Renal pelvis (tissue), 12 donors: ENCODE measurements at places on chromosomes 2 and 18.
A peak's percentile ranks its signal among the peaks of the same experiment; 100 is the strongest.

DNA sequence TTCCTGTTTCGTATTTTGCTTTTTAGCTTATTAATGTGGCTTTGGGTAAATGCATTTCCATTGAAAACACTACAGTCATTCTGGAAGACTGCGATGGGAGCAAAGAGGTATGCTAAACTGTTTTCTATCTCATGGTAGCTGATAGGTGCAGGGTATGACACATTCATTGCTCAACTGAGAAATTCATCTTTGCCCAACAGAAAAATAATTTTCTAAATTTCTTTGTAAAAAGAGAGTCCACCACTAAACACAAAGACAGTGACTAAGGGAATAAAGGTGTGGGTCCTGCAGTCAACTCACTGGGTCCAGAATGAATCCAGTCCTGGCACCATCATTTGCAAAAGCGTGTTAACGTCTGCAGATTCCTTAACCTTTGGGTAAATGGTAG, 19.9 kb downstream of the ERMN start:
- no peak for DNase-seq

DNA sequence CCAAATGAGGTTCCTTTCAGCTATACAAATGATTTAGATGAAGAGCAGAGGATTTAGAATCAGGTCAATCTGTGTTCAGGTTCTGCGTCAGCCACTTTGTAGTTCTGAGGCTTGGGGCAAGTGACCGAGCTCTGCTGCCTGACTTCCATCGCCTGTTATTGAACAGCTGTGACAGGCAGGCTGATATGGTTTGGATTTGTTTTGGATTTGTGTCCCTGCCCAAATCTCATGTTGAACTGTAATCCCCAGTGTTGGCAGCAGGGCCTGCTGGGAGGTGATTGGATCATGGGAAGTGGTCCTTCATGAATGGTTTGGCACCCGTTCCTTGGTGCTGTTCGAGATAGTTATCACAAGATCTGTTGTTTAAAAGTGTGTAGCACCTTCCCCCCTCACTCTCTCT, 18.6 kb downstream of the TYMS start:
- no peak for DNase-seq

DNA sequence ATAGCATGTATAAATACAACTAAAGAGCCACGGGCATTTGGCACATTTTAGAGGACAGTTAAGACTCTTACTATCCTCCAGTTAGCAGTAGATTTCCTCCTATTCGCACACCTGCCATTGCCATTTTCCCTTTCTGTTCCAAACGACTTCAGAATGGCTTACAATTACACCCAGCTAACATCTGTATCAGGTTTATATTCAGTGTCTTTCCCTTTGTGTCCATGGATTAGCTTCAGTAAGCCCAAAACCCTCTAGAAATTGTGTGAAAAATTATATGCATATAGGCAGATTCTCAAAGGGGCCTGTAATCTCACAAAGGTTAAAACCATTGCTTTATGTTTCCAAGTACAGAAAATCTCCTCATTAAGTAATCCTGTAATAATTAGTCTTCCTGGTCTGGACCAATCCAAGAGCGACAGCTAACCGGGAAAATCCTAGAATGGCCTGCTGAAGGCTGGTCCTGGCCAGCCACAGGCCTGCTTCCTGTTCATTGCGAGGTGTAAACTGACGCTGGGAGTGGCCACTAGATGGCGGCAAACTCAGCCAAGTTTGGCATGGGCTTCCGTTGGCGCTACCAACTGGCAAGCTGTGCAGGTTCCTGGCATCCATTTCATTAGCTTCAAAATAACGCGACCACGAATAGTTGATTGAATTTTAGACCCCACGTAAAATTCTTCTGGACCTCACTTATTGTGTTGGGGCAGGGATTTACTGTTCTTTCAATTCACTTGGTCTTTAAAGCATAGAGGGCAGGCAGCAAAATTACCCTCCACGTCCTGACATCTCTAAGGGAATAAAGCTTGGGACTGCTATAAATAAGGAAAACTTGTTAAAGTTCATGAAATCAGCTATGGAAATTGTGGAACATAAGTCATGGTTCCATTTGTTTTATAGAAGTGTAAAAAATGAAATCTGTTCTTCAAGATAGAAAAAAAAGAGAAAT, 17.1 kb downstream of the ARHGAP25 start:
- DNase-seq, result peak; percentile 87

DNA sequence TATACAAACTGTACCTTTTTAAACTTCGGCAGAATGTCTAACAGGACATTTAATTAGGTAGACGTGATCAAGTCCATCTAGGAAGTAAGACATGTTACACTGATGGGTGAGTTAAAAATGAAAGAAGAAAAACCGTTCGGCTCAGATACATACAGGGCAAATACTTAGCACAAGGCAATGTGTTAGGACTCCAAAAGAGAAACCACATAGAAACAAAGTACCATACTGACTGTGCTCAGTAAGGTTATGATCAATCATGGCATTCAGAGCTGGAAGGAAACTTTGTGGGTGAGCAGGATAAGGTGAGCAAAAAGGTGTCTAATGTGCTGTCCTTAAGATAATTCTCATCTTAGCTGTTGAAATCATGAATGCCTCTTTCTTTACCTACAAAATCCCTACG, 211.9 kb downstream of the STK39 start:
- DNase-seq, result no peak

- no peak for DNase-seq
Measured at GRCh38 chr2:54941248-54941984, 108.8 kb downstream of the RTN4 start.

GRCh38 chr2:5911718-5912117, 219.5 kb downstream of the SOX11 start:
- DNase-seq, result no peak

DNA sequence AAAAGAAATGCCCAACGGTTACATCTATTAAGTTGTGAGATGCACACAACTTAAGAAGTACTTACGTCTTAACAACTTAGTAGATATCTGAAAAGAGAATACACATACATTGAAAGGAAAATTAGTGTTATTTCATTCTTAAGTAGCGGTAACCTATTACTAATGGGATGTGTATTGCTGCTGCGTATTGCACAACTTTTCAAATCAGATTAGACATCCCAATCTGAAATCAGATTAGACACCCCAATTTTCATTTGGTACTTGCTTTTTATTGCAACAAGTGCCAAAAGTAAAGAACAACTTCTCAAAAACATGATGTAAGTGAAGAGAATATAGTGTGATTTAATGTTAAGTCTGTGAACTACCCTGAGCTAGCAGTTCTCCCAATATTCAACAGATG, 155.5 kb downstream of the DSC3 start:
- DNase-seq, result no peak

GRCh38 chr2:148926981-148927401, 52.0 kb downstream of the KIF5C start:
- DNase-seq, result no peak

- no peak for DNase-seq
Measured at GRCh38 chr2:30234180-30234971, 3.0 kb downstream of the LBH start.

DNA sequence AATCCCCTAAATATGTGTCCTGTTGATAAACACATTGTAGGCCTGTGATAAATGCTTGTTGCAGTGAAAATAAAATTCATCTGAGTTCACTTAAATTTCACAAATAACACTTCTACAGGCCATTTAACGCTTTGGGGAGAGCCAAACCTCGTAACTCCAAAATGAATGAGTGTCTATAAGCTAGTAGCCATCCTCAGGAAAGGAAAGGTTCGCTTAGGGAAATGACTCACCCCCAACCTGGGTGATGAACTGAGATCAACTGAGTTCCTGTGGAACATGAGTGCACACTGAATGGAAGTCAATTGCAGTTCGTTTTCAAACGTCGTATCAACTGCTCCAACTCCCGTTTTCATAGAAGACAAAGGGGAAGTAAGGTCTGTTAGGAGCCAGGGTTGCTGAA, 527.6 kb upstream of the ID2 start:
- no peak for DNase-seq

GRCh38 chr2:156004459-156004858, 328.1 kb downstream of the NR4A2 start:
- no peak for DNase-seq

GRCh38 chr2:161650116-161651015, 26.1 kb downstream of the SLC4A10 start:
- DNase-seq, result no peak

GRCh38 chr2:14220101-14220500, 412.4 kb upstream of the LRATD1 start:
- DNase-seq, result no peak

GRCh38 chr2:168912901-168913369, 11.8 kb downstream of the G6PC2 start:
- no peak for DNase-seq

DNA sequence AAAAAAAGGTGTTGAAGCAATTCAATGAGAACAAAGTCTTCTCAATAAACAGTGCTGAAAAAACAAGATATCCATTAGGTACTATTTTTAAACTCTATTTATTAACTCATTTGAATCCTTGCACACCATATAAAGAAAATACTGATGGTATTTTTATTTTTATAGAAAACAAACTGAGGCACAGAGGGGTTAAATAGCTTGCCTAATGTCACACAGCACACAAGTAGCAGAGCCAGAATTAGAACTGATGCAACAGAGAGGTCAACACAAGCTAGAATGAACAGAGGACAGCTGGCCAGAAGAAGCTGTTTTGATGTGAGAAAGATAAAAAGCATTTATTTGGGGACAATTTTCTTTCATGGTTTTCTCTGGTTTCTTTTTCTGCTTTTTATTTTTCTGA, 99.4 kb upstream of the RGPD4 start:
- DNase-seq, result no peak

- no peak for DNase-seq
Measured at GRCh38 chr2:232361646-232362045, 16.9 kb upstream of the ALPP start.

DNA sequence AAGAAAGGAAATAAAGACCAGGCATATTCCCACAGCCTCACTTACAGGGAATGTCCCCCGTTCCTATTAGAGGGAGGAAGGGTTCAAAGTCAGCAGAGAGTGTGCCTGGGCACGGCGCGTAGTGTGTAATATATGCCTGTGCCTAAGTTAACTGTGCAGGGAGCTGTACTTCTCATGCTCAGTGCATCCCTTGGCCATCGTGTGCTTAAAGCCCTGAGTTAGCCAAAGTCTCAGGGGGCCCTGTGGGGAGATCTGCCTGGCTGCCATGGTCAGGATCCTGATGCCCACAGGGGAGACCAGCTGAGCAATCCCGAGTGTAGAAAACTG, 48.4 kb downstream of the TEX51 start:
- DNase-seq, result no peak

- no peak for DNase-seq
Measured at GRCh38 chr2:6443061-6443823, 422.5 kb downstream of the CMPK2 start.

DNA sequence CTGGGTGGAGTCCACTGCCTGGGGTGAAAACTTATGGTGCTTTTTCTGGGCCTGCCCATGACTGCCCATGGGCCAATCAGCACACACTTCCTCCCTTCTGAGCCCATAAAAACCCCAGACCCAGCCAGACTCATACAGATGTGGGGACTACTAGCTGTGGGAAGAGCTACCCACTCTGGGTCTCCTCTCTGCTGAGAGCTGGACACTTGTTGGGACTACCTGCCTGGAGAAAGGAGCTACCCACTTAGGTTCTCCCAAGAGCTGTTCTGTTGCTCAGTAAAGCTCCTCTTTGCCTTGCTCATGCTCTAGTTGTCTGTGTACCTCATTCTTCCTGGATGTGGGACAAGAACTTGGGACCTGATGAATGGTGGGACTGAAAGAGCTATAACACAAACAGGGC, 119.6 kb upstream of the SLC38A11 start:
- DNase-seq, result no peak

- DNase-seq, result no peak
Measured at GRCh38 chr2:220981926-220982325, 590.2 kb downstream of the EPHA4 start.
